ENCODE measurements at places on chromosomes 11 and 22.

GRCh38 chr11:10490398-10491241, 35.6 kb downstream of the AMPD3 start:
- DNase-seq, result peak; percentile 67

GRCh38 chr11:123104697-123105096, 42.8 kb upstream of the HSPA8 start:
- DNase-seq, result no peak

GRCh38 chr11:107785401-107785800, 73.2 kb downstream of the SLC35F2 start:
- DNase-seq, result no peak

- no peak for DNase-seq
Observed at GRCh38 chr11:114132944-114133394, 73.5 kb downstream of the ZBTB16 start.

- no peak for DNase-seq
Observed at GRCh38 chr11:105579111-105579510, 30.8 kb upstream of the GRIA4 start.

DNA sequence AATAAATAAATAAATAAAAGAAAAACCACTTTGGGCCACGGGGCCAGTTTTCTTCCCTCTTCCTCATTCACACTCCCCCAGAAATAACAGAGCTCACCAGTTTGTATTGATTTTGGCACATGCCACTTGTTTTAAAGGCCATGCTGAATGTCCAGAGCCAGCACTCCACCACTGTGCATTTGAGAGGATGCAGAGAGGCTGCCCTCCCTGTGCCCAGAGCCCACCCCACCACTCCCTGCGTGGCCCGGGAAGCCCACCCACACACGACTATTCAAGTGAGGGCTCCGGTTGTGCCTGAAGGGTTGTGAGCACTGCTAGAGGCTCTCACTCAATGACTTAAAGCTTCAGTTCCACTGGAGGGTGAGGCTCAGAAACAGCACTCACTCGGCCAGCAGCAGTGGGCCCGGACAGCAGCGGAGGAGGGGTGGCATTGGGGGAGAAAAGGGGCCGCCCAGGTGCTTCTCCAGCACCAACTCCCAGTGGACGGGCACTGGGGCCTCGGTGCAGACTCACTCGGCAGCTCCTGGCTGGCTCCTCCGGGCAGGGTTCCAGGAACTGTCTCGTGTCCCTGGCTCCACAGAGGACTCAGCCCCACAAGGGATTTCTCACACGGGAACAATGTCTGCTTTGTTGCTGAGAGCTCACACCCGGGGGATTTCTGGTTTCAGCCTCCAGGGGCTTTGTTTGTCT, 112.7 kb downstream of the SHANK2 start:
- peak; percentile 98 for DNase-seq

- no peak for DNase-seq
Observed at GRCh38 chr11:60118338-60118737, 29.9 kb downstream of the MS4A2 start.

- no peak for DNase-seq
Observed at GRCh38 chr11:15185021-15185420, 70.3 kb downstream of the INSC start.

GRCh38 chr11:65442842-65443331, 20.3 kb downstream of the NEAT1 start:
- DNase-seq, result peak; percentile 63

DNA sequence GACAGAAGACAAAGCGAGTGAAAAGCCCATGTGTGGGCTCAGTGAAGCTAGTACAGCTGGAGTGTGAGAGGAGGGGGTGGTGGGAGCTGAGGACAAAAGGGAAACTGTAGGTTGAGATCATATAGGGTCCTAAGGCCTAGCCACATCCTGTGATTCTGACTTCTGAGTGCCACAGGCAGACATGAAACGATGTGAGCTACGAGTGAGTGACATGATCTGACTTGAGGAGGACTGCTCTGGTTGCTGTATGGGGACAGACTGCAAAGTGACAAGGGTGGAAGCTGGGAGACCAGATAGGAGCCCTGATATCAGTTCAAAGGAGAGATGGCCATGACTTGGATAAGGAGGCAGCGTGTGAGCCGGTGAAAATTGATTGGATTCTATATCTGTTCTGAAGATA, 85.4 kb downstream of the MICAL2 start:
- DNase-seq, result no peak

DNA sequence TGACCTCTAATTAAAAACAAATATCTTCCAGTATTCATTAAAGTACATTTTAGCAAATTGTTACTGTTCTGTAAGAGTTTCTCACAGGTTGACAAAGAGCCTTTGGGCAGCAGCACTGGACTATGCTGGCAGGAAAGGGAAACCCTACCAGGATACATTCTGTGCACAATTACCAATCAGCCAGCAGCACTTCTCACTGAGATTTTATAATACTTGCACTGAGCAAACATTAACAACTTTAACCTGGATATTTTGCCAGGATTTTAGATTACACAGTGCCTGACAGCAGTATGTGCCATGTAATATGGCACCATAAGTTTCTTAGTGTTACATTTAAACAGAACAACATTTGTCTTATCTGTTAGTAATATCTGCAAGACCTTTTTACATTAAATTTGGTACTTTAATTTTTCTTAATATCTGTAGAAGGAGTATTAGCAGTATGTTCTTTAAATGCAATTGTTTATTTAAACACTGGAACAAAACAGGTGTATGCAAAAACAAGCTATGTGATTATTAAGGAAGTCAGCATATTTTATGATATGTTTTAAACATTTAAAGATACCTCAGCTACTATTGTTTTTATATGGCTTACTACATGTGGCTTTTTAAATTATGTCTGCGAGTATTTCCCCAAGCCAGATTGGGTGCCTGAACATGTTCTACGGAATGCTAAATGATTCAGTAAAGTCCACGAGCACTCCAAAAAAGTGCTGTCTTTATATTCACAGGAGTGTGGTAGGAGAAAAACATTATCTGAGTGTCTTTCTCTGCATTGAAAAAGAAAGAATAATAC, 699.0 kb upstream of the LUZP2 start:
- DNase-seq, result no peak

- DNase-seq, result no peak
Observed at GRCh38 chr11:70247710-70248072, 22.8 kb upstream of the PPFIA1 start.

GRCh38 chr11:108729227-108729871, 64.5 kb downstream of the DDX10 start:
- no peak for DNase-seq

DNA sequence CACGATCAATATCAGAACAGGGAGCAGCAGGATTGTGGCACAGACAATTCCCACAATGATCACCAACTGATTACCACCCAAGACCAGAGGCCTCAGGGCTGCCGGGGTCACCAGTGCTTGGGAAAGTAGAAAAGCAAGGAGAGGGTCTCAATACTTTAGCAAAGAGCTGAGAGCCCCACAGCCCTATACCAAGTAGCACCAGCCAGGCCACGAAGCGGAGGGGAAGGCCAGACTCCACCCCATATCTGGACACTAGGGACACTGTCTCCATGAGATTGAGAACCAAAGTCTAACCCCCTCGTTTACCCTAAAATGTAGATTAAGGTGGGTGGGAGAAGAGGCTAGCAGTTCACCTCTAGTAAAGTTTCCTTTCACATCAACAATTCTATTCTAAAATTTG, 24.1 kb upstream of the SCN2B start:
- DNase-seq, result no peak

DNA sequence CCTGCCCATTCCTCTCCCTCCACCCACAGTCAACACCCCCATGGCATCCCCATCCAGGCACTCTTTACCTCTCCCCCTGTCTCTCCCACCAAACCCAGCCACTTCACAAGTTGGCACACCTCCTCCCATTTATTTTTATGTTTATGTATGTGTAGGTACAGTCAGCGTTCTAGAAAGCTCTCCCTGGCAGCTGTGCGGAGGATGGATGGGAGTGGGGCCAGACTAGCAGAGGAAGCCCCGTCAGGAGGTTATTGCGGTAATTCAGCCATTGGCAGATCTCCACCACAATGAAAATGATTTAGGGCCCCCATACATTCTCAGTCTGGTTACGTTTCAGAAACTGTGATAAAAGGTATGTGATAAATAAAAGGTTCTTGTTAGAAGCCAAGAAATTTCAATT, 51.3 kb downstream of the BTG4 start:
- DNase-seq, result no peak

- DNase-seq, result peak; percentile 44
Observed at GRCh38 chr22:19693981-19694670, 20.2 kb upstream of the SEPTIN5 start.

DNA sequence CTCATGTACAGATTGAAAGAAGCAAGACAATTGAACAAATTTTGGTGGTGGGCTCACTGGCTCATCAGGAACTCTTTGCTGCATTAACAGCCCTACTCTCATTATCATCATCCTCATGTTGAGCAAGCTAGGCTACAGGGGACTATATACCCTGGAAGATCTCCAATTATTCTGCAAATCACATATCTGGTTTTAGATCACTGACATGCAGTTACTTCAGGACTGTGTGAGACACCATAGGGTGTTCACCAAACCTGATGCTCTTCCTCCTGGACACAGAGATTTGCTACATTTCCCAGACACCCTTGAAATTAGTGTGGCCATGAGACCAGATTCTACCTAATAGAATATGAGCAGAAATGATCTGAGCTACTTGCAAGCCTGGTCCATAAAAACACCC, 23.0 kb upstream of the ME3 start:
- DNase-seq, result no peak

GRCh38 chr11:95693298-95693697, 96.3 kb downstream of the FAM76B start:
- no peak for DNase-seq
